ENCODE measurements at places on chromosomes 3 and 15.

GRCh38 chr3:45981346-45982074, 14.1 kb downstream of the FYCO1 start:
- DNase-seq: no peak

- DNase-seq: peak; percentile 44
These were observed 818 bp downstream of the SLC4A7 start for GRCh38 chr3:27483117-27484014.

DNA sequence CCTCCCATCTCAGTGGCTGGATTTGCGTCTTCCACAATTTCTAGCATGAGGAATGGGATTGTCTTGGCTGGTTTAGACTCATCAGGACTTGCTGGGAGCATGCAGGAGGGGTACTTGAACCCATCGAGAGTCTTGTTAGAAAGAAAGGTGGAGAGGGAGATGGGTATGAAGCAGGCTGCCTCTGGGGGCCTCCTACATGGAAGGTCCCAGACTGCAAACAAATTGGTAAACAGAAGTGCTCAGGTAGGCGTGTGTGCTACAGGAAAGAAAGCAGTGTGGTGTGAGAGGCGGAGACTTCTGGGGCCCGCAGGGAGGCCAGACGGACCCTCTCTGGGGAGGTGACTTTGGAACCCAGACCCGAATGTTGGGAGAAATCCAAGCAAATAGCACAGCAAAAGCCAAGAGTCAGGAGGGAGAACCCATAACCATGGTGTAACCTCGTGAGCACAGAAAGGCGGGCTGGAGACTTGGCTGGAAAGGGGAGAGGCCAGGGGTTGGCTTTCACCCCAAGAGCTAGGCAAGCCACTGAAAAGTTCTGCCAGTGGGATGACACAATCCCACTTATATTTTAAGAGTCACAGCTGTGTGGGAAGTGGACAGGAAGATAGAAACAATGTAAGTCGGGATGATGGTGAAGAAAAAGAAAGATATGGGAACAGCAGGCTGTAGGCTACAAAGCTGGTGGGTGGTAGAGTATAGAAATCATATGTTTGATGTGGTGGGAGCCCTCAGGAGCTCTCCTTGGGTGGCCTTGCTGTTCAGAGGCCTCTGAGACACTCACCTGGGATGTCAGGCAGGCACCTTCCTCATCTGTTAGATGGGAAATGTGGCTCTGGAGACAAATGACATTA, 130.1 kb upstream of the PRR20G start:
- DNase-seq: no peak

DNA sequence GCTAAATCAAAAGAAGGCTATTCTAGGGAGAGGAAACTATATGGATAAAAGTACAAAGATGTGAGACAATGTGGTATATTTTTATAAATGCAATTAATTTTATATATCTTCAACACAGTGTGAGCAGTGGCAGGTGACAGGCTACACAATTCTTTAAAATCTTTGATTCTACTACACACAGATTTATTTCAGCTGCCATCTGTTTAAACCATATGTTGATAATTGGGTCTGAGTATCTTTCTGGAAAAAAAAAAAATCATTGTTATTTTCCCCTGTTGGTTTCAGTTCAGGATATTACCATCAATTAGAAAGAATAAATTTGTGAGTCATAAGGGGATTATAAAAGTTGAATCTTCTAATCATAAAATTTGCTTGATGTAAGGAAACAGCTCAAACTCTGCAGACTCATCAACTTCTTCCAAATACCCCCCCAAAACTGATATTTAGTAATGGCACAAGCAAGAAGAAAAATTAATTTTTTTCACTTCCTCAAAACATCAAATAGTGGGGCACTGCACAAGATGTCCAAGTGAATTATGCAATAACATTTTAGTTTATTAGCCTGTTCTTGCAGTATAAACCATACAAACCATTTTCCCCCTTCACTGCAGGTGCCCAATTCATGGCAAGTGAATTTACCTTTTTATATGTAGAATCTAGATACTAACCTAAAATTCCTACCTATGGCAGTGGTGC, 12.0 kb downstream of the PIERCE2 start:
- DNase-seq: no peak

GRCh38 chr3:39513791-39514369, 46.4 kb downstream of the MOBP start:
- DNase-seq: no peak

GRCh38 chr3:159711560-159712333, 276.9 kb upstream of the IL12A start:
- DNase-seq: no peak

GRCh38 chr3:176755977-176756376, 441.3 kb downstream of the TBL1XR1 start:
- DNase-seq: no peak

GRCh38 chr3:171817074-171817800, 7.0 kb upstream of the PLD1 start:
- DNase-seq: no peak

- no peak for DNase-seq
These were observed 143.9 kb downstream of the ZNF609 start for GRCh38 chr15:64604319-64604718.

- DNase-seq: no peak
These were observed 34.2 kb upstream of the ACAD9 start for GRCh38 chr3:128845119-128845777.

DNA sequence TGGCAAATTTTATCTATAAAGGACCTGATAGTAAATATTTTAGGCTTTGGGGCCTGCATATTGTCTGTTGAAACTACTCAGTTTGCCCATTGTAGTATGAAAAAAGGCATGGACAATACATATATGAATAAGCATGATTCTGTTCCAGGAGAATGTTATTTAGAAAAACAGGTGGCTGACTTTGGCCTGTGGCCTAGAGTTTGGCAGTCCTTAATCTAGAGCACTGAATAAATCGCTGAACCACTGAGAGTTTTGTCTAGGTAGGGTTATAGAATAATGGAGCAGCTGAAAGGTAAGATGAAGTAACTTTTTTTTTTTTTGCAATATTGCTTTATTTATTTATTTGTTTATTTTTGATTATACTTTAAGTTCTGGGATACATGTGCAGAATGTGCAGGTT, 75.0 kb downstream of the LRRC49 start:
- no peak for DNase-seq

GRCh38 chr15:73851689-73852088, 21.7 kb upstream of the TBC1D21 start:
- peak; percentile 33 for DNase-seq

GRCh38 chr15:36947035-36947719, 153.2 kb downstream of the MEIS2 start:
- DNase-seq: no peak

- peak; percentile 55 for DNase-seq
These were observed 59.6 kb upstream of the LMCD1 start for GRCh38 chr3:8441969-8442559.

GRCh38 chr3:168659015-168659414, 563.3 kb upstream of the GOLIM4 start:
- no peak for DNase-seq

DNA sequence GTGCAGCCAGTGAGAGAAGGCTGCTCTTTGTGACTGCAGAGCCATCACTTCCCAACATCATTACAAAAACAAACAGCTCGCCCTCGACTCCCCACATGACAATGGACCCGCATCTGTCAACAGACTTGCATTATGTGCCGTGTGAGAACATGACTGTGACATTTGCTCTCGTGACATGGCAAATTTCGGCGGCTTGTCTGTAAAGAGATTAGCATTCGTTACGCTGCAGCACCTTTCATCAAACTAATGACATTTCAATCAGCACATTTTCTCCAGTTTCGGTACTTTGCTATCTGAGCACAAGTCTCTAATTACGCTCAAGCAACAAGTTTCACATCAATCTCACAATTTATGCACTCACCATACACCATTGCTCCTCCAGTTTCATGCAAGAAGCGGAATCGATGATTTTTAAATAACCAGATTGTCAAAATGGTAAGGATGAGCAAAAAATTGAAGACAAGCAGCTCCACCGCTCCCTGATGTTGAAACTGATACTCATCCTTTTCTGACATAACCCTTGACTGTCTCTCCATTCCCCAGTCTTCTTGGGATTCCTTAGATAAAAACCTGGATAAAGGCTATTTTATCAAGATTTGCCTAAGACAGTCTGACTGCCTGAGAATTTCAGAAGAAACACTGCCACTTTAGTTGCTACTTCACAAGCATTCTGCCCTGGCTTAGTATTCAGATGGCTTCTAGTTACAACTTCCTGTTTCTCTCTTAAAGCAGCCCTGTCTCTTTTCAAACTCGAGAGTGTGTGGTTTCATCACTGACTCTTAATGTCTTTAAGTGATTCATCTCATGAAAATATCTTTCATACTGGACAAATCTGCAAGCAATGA, at the start of gene SLC9A9:
Gene SLC9A9, minus strand, starts transcription at position 682 of the 845 bp plus-strand sequence. Its CDS starts 146 bp downstream, at position 536.
- peak; percentile 10 for DNase-seq

DNA sequence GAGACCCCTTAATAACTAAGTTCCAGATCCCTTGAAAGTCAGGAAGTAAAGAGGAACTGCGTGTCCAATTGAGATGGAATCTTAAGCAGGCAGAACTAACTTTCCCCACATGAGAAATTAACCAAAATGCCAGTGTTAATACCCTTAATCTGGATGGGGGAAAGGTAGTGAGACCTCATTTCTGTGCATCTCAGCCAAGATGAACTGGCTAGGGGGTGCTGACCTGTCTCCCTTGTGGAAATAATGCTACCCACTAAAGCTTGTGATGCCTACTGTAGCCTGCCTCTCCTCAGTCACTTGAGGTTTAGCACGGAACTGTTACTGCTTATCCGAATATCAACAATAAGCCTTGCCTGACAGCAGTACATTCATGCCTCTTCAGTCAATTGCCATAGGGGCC, 15.1 kb downstream of the BOC start:
- DNase-seq: no peak

GRCh38 chr15:41104234-41104633, 11.8 kb downstream of the INO80 start:
- no peak for DNase-seq

DNA sequence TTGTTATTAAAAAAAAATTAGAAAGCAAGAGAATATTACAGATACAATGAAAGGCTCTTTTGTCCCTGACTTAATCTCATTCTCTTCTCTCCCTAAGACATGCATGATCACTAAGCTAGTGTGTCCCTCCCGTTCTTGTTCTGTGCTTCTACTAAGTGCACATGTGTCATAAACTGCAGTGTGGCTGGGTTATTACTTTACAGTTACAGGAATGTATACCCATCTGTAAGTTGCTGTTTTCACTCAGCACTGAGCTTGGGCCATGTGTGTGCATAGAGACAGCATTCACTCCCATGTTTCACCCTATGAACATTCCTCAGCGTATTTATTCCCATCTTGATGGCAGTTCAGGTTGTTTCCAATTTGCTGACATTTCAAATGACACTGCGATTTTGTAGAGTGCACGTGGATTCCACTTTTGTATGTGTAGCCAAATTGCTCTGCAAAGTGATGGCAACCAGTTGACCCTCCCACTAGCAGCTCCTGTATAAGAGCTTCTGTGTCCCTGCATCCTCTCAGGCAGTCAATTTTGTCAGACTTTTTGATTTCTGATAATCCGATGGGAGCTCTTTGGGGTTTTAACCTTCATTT, 145.8 kb upstream of the UBE2E1 start:
- no peak for DNase-seq

DNA sequence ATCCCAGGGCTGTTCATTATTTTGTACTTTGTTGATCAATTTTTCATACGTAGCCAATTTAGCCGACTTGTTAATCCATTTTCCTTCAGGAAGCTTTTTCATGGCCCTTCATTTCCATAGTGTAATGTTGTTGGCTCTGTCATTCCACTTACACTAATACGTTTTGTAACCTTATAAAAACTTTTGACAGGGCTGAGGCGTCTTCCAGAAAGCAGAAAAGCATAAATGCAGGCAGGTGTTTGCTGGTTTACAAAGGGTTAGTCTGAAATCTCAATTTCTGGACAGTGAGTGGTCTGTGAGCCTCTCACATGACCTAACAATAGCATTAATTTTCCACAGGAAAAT, 444.0 kb downstream of the OTOL1 start:
- no peak for DNase-seq

DNA sequence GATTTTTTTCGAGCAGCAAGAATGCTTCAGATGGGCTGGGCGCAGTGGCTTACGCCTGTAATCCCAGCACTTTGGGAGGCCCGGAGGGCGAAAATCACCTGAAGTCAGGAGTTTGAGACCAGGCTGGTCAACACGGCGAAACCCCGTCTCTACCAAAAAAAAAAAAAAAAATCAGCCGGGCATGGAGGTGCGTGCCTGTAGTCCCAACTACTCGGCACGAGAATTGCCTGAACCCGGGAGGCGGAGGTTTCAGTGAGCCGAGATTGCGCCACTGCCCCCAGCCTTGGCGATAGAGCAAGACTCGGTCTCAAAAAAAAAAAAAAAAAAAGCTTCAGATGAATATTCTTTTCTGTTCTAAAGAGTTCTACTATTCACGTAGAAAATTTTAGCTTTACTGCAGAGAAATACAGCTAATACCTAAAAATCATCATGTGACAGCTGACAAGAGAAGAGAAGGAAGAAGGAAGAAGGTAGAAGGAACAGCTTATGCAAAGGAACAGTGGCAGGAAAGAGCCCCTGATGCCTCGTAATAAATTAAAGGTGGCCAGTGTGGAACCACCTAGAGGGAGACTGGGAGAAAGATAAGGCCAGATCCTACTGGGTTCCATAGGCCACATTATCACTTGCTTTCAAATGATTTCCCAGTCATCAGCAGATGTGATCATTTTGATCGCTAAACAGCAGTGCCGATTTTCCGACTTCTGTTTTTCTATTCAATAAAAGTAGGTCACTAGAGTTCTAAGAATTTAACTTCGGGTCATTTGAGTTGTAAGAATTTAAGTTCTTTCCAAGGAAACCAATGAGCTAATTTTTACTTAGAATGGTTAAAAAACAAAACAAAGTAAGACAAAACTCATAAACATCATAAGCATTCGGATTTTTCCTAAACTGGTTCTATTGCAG, 1.5 kb downstream of the CMTM6 start:
- DNase-seq: no peak

GRCh38 chr3:123653221-123653682, 68.4 kb upstream of the HACD2 start:
- DNase-seq: peak; percentile 47

- DNase-seq: no peak
These were observed 17.4 kb downstream of the PGBD4 start for GRCh38 chr15:34119291-34119690.

- DNase-seq: no peak
These were observed 1.9 kb downstream of the CBLB start for GRCh38 chr3:105866656-105867653.

DNA sequence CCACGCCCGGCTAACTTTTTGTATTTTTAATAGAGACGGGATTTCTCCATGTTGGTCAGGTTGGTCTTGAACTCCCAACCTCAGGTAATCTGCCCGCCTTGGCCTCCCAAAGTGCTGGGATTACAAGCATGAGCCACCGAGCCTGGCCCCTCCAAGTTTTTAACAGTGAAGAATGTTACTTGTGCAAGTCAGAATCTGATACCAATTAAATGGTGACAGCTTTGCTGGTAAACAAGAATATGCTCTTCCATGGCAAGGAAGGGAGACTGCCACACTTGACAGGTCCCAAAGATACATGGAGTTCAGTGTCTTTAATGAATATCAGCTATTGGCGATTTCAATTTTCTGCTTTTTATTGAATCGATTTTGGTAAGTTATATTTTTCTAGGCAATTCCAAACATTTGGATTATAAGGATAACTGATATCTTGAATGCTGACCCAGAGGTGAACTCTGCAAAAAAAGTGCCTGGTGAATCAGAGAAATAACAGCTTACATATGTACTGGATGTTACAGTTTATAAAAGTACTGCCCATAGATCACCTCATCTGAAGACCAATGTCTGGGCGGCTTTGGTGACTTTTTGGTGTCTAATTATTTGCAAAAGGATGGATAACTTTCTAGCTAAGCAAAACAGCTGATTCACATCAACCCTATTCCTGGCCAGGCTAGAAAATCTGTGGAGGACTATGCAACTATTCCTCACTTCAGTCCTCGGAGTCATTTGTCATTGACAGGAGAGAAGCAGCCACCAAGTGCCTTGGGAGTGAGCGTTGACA, 1.2 kb downstream of the PARP16 start:
- DNase-seq: no peak
